AG09319 (cell line): ENCODE measurements at places on chromosomes 12 and 14.

DNA sequence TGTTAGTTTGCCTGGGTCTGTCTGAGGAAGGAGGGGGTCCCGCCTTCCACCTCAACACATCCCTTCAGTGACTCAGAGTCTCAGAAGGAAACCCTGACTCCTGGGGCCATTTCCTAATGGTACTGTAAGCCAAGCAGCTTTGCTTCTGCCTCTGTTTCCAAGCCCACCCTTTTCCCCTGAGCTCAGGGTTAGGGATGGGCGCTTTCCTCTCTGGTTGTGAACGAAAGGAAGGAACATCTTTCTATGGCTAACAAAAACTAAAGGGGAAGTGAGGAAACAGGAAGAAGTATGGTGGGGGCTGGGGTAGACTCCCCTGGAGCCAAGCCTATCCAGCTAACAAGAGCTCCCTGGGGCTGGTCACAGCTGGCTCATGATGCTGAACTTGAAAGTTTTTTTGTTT is 11.6 kb upstream of the UNC119B start:
- no peak for DNase-seq

DNA sequence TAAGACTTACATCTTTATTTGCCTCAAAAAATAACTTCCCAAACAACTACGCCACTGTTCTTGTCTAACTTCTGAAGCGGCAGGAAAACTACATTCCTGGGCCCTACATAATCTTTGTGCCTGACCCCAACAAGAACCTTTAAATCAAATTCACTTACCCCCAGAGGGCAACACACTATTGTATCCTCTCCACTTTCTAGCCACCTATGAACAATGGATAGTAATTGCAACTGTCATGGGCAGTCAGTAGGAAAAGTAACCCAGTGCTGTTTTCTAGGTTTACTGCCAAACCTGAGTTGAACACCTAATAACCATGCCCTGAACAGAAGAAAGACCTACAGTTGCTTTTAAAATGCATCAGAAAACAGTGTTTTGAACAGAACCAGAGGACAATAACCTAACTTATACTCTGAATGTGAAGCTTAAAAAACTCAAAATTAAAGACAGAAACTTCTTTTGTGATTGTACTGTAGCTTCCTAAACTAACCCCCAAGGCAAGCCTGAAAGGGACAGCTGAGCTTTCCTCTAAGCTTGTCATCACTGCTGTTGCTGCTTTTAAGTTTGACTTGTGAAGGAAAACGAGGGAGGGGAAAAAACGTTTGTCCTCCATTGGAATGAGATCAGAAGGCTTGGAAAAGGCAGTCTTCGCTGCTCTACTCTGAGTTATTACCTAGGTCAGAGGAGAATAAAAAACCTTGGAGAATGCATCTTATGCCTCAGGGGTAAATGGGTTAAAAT is 195.7 kb downstream of the SOX5 start:
- no peak for DNase-seq

GRCh38 chr14:67167420-67168109 is 21.7 kb upstream of the GARIN2 start:
- no peak for DNase-seq

GRCh38 chr14:46940611-46941010 is 289.0 kb upstream of the RPL10L start:
- DNase-seq: no peak

GRCh38 chr12:75455839-75456238 is 24.7 kb upstream of the GLIPR1 start:
- no peak for DNase-seq

DNA sequence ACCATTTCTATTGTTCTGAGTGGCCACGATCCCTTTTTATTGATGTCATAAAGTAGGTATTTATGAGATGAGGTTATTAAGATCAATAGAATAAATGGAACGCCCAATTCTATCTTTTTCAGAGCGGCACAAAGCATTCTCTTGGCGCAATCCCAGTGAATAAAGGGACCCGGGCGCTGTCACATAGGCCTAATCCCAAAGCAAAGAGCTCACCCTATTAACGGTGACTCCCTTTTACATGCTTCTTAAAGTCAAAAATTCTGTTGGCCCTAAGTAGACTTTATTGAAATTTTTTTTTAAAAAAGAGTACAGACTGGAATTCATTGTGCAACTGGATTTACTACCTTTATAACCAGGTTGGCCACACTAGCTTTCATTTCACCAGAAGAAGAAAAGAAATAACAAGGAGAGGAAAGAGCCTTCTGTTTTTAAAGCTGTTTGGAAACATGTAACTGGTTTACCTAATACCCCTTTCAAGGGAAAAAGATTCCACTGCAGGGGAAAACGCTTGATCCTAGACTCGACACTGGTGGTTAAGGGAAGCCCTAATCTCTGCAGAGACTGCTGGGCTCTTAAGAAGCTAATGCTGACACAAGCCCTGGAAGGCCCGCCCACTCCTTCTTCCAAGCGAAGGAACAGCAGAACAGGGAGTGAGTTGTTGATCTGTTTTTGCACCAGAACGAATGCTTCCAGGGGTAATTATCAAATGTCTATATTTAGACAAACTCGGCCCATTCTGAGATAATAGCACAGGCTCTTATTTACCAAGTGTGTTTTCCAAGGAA is 381.2 kb downstream of the BCL11B start:
- DNase-seq: no peak

DNA sequence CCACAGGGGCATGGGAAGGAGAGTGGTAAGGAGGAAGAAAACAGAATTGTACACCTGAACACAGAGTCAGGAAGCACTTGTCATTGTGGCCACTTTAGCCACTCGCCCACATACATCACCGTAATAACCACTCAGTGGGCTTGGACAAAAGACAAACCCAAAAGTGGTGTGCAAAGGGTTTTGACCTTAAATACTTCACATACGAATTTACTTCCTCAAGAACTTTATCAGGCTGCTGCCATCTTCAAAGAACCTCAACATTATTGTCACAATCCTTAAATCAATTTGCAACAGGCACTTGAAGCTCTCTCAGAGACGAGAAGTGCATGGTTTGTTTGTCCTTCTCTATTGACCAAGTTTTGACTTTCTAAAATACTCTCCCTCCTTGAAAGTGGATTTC is 187.3 kb upstream of the EGLN3 start:
- no peak for DNase-seq

GRCh38 chr14:104515811-104516780 is 63.5 kb upstream of the C14orf180 start:
- no peak for DNase-seq

GRCh38 chr14:100728962-100729361 is 2.3 kb downstream of the DLK1 start:
- no peak for DNase-seq

DNA sequence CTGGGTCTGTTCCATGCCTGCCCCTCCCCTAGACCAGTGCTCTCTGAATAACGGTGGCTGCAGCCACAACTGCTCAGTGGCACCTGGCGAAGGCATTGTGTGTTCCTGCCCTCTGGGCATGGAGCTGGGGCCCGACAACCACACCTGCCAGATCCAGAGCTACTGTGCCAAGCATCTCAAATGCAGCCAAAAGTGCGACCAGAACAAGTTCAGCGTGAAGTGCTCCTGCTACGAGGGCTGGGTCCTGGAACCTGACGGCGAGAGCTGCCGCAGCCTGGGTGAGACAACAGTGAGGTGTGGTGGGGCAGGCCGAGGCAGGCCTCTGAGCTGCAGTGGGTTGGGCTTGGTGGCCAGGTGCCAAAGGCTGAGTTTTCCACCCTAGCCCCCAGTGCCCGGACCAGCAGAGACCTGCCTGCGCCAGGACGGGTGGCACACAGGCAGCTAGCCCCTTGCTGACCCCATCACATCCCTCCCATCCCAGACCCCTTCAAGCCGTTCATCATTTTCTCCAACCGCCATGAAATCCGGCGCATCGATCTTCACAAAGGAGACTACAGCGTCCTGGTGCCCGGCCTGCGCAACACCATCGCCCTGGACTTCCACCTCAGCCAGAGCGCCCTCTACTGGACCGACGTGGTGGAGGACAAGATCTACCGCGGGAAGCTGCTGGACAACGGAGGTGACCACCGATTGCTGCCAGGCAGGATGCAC is 28.2 kb upstream of the LRP1-AS start:
- peak; percentile 40 for DNase-seq

GRCh38 chr14:64767215-64767964 is 63.2 kb downstream of the PLEKHG3 start:
- DNase-seq: no peak

DNA sequence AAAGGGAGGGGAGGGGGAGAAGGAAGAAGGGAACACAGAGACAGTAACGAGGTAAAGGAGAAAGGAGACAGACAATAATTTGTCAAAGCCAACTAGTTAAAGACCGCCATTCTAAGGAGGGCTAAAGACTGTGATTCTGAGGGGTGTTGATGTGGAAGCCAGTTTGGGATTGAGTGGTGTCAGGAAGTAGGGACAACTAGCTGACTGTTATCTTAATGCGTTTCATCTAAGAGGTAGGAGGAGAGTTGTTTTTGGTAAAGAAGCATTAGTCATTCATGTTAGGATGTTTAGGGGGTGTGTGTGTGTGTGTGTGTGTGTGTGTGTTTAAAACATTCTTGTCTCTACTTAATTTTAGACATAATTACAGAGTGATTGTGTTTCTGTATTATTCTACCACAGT is 95.0 kb downstream of the INSM2 start:
- DNase-seq: no peak

DNA sequence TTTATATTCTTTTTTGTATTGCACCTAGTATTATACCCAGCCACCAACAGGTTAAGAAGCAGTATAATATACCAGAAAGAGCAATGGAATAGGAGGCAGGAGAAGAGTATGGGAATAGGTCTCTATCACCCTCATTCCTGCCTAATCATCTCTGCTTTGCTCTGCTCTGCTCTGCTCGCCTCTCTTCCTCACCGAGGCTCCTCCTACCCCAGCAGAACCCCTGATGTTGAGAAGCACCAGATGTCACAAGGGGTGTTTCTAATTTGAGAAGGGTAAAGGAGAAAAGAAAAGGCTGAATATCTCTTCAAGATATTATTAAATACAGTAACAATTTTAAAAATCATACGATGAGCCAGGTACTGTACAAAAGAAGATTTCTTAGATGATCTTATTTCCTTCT is 89.0 kb downstream of the STON2 start:
- no peak for DNase-seq

DNA sequence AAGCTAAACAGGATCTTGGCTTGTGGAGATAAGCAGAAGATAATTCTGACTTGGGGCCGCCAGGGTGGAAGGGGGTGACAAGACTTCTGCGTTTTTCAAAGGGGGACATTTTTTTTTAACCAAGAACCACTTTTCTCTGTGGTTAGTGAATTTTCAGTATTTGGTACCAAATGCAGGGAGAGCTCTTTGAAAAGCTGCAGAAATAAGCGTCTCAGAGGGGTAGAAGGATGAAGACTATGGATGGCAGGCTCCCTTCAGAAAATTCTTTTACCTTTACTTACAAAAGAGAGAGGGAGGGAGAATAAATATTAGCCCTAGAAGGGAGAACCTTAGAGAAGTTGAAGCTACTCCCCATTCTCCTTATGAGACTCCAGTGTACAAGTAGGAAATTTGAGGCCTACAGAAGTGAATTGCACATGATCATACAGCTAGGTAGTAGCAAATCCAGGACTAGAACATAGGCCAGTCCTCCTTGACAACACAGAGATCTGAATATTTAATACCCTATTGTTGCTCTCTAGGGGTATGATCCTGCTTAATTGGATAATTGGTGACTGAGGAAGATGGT is 840 bp downstream of the MRPL52 start:
- no peak for DNase-seq

GRCh38 chr14:104503691-104504090 is 75.9 kb upstream of the C14orf180 start:
- no peak for DNase-seq

- no peak for DNase-seq
Measured at GRCh38 chr12:128083132-128083729, 183.7 kb upstream of the TMEM132C start.
